ENCODE measurements at places on chromosomes 6 and 20.

DNA sequence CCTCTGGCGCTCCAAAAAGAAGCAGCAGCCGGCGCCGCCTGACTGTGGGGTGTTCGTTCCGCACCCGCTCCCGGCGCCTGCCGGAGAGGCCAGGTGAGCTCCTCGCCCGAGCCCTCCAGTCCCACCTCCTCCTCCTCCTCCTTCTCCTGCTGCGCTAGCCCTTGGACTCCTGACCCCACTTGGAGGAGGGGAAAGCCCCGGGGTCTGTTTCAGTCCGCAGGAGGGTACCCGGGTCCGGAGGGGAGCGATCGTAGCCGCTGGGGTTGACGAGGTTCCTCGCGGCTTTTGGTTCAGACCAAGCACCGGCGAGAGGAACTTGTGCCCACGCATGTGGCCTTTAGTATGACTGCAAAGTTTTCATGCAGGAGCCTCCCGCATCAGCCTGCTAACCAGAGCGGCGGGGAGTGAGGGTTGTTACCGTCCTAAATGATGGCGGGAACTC lies 493 bp downstream of the CRYBG1 start:
- DNase-seq = peak; percentile 11

GRCh38 chr6:30684386-30685156 lies 1.9 kb downstream of the PPP1R18 start:
- peak; percentile 40 for DNase-seq

- no peak for DNase-seq
Measured at GRCh38 chr6:15465212-15465611, 197.6 kb downstream of the DTNBP1 start.

GRCh38 chr20:38152175-38152620 lies 12.9 kb downstream of the TGM2 start:
- DNase-seq = no peak

GRCh38 chr20:312067-312466 lies 13.3 kb upstream of the SOX12 start:
- DNase-seq = no peak

DNA sequence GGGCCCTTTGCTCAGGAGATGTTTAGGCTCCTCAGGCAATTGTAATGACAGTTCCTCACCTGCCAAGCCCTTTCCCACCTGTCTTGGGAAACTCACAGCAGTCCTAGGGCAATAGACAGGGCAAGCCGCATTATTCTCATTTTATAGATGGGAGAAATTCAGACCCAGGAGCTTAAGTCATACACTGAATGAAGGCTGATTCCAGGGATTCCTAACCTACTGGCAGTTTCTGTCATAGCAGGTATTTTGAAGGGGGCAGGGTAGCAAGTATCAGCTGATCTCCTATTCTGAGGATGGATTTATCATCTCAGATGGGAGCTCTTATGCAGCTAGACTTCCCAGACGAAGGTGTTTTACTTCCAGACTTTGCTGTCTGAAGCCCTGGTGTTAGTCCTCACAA lies 61.4 kb upstream of the MYL9 start:
- no peak for DNase-seq

- no peak for DNase-seq
Measured at GRCh38 chr6:157860505-157860991, 37.5 kb downstream of the SNX9 start.

Data from T-helper 1 cell (primary cell).